ENCODE measurements at places on chromosomes 7 and 10.

DNA sequence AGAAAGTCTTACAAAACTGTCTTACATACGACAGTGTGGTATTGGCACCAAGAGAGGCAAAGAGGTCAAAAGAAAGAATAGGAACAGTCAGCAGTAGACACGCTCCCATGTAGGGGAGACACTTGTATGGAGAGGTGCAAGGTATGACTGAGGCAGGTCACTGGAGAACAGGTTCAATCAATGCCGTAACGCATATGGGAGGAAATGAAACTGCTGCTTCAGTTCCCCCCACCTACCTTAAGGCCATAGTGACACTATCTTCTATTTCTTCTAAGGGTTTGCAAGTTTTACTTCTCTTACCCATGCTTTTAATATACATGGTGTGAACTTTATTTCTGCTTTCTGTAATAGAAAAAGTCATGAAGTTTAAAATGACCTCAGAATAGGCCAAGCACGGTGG lies 5.5 kb upstream of the PITRM1 start:
- no peak for DNase-seq

DNA sequence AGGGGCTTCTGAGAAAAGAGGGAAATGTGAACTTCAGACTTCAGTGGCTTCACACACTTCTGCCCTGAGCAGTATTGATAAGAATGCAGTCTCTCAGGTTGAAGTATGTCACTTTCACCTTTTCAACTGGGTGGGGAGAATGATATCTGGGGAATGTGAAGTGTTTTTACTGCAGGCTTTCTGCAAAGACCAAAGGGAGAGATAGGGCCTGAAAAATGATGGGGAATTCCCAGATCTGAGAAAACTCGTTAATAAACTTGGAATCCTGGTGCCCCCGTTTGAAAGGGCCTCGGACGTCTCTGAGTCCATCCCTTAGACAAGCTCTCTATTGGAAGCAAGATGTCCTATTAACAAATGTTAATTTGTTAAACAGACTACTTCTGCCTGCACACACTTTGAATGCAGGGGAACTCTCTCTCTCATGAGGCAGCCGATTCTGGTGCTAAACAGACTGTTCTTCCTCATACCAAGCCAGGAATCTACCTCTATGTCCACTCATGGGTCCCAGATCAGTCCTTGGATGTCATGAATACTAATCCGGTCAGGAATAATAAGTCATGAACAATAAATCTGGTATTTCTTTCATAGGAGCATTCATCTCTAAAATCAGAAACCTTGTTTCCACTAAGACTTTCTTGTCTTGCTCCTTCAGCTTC lies 193.6 kb downstream of the JCAD start:
- no peak for DNase-seq

DNA sequence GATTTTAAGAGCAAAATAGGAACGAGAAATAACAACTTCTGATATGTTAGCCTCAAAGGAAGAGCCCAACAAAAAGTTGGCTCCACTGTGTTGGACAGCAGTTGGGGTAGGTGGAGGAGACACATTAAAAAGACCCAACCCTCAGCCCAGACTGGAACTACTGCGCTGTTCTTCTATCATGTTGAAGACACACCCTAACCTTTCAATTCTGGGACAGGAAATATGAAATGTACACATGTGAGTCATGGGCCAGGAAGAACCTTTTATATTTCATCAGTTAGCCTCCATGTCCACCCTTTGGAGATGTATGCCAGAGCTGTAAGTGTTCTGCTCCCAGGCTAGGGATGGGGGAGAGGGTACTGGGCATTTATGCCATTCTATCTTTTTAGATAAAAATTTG lies 22.1 kb downstream of the CLDN12 start:
- DNase-seq = no peak

DNA sequence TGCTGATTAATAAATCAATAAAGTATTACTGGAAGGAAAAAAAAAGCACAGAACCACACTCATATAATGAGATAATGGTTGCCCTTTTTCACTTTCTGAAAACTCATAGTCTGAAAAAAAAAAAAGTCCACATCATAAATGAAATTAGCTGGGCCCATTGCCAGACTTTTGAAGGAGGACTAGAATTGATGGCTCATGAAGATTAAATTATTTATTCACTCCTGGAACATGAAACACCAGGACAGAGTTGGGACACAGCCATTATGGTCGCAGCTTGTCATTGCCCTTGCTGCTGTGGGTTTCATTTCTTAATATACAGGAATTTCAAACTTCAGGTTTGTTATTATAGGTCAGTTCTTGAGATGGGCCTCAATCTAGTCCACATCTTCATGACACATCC lies 91.9 kb downstream of the CNTNAP2 start:
- DNase-seq = no peak

DNA sequence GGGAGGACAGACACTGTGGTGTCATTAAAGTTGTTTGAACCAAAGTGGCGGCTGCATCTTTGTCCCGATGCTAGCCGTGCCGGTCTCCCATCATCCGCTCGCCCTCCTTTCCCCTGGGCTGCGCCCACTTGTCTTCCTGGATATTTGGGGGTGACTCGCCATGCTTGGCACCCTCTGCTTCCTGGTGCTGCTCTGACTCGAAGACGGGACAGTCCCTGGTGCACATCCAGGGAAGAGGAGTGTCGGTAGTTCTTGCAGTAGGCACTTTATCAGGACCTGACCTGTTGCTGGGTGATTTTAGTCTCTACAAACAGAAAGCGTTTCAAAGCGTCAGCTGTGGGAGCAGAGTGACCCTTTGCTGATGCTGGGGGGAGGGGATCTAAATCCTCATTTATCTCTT lies 68.3 kb upstream of the DNAJB6 start:
- no peak for DNase-seq

GRCh38 chr7:37488163-37488764 lies 39.6 kb upstream of the ELMO1 start:
- no peak for DNase-seq

All from NCI-H2081 treated with DMSO at 0.1 percent for 48 hours (cell line).